Transverse colon (tissue), 4 donors: ENCODE measurements at places on chromosomes 3 and 15. TPM values are rescaled to one million over a fixed set of nuclear protein-coding genes. Genes with fewer than 3 reads are reported as not detected.
A peak's percentile ranks its signal among the peaks of the same experiment; 100 is the strongest.

Gene CYP1A2
- not detected for total RNA-seq

Gene ZKSCAN7
- 3.2 TPM for total RNA-seq

Gene UCN2
- total RNA-seq = not detected

Gene LRRIQ4
- total RNA-seq = not detected

Gene AP4E1
- total RNA-seq = 6.0 TPM

- H3K36me3 ChIP-seq = no peaks in the 10 kb centered on the region
- no peaks in the 10 kb centered on the region for H3K4me1 ChIP-seq
- H3K27ac ChIP-seq = no peak overlapping the region
- no peak overlapping the region for H3K4me3 ChIP-seq
- H3K27me3 ChIP-seq = no peaks in the 10 kb centered on the region
Measured at GRCh38 chr3:184085389-184085852, 11.4 kb upstream of the HTR3E start.

DNA sequence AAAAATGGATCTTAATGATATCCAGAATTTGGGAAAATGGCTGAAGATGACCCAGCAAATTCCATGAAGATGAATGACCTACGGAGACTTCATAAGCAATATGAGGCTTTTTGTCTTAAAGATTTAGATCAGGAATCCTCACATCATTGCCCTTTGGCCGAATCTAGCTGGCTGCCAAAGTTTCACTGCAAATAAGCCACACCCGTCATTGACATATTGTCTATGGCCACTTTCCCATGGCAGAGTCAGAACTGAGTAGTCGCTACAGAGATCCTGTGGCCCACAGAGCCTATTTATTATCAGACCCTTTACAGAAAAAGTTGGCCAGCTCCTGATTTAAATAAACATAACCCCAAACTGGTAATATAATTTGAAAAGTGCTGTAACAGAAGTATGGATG, 307.4 kb upstream of the RARB start:
- H3K27me3 ChIP-seq = no peaks in the 10 kb centered on the region
- DNase-seq = peak; percentile 69
- H3K4me3 ChIP-seq = no peak overlapping the region
- H3K36me3 ChIP-seq = no peaks in the 10 kb centered on the region
- H3K27ac ChIP-seq = peak overlapping the region; percentile 52
- H3K4me1 ChIP-seq = peaks cover 3% of the 10 kb centered on the region

DNA sequence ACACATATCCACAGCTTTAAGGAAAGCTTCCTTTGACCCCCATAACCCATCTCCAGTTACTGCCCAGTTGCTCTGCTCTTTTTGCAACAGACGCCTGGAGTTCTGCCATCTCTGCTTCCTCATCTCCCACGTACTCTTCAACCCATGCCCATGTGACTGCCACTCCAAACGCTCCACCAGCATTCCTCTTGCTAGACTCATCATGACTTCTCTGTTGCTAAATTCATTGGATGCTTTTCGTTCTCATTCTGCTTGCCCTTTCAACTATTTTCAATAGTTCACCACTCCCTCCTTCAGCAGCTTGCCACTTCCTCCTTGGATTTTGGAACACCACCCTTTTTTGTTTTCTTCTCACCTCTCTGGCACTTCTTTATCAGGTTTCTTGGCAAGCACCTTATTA, 2.7 kb upstream of the KNSTRN start:
- H3K36me3 ChIP-seq = no peaks in the 10 kb centered on the region
- H3K27me3 ChIP-seq = no peaks in the 10 kb centered on the region
- no peak overlapping the region for H3K4me3 ChIP-seq
- peaks cover 6% of the 10 kb centered on the region for H3K4me1 ChIP-seq
- no peak overlapping the region for H3K27ac ChIP-seq
